Fibroblast of lung (primary cell): ENCODE measurements at places on chromosomes 12 and 14. TPM values are rescaled to one million over a fixed set of nuclear protein-coding genes. Genes with fewer than 3 reads are reported as not detected.
A peak's percentile ranks its signal among the peaks of the same experiment; 100 is the strongest.

The DLGAP5 gene
- polyA plus RNA-seq: 10.5 and 31.2 TPM in 2 replicates

The PAPOLA gene
- polyA plus RNA-seq: 140 and 141 TPM in 2 replicates

DNA sequence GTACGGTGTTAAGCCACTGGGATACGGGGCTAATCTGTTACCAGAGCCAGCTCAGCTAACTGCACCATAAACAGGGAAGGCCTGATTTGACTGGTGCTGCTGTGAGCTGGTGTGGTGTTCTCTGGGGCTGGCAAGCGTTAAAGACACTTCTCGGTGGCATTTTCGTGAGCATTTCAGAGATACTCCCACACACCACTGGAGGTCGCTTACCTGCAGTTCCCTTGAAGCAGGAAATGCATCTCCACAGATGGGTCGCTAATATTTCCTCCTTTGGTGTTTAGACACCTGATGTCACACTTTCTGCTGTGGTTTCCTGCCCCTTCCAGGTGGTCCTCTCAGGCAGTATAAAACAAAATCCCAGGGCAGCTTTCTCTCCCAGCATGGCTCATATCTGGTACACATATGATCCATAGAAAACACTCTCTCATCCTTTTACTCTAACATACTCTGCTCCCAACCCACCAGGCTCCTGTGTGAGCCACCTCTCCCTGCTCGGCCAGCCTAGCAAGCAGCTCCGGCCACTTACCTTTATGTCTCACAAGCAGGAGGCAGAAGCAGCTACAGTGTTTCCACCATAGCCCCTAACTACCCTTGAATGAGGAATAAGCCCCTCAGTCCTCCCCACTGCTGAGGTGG is 129.9 kb upstream of the GRIN2B start:
- no peak for DNase-seq

GRCh38 chr14:50943261-50943942 is 881 bp downstream of the PYGL start:
- peak; percentile 52 for DNase-seq
